CD4-positive, alpha-beta T cell treated with Interleukin-17A for 4 hours (primary cell): ENCODE measurements at places on chromosomes 1 and 21.

DNA sequence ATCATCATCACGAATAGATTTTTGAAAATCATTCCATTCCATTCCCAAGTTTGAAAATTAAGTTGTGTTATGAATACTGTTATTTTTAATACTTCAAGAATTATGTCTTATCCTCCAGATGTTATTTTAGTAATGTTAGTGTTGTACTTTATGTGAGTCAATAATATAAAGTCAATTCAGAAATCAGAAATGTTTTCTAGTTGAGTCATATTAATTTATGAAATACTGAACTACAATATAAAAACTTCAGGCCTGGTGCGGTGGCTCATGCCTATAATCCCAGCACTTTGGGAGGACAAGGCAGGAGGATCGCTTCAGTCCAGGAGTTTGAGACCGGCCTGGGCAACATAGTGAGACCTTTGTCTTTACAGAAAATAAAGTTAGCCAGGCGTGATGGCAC is 38.4 kb upstream of the GPR25 start:
- DNase-seq = no peak

DNA sequence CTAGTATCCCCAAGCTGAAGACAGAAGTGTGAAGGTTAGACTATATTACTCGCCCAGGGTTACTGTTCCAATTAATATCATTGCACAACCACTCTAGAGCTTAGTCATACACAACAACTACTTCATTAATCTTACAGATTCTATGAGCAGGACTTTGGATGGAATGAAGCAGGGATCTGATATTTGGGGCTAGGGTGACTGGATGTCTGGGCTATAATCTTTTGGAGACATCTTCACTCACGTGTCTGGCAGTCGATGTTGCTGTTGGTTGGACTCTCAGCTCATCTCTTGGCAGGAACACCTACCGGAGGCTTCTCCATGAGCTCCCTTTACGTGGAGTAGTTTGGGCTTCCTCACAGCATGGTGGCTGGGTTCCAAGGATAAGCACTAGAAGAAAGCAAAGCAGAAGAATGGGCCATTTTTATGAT is 519.2 kb upstream of the B3GALT2 start:
- DNase-seq = no peak

- DNase-seq = peak; percentile 50
Observed at GRCh38 chr1:1858382-1859086, 32.4 kb downstream of the GNB1 start.

- no peak for DNase-seq
Observed at GRCh38 chr1:45490121-45490625, 790 bp downstream of the TESK2 start.

GRCh38 chr1:222114536-222115156 is 372.8 kb upstream of the DUSP10 start:
- DNase-seq = no peak

DNA sequence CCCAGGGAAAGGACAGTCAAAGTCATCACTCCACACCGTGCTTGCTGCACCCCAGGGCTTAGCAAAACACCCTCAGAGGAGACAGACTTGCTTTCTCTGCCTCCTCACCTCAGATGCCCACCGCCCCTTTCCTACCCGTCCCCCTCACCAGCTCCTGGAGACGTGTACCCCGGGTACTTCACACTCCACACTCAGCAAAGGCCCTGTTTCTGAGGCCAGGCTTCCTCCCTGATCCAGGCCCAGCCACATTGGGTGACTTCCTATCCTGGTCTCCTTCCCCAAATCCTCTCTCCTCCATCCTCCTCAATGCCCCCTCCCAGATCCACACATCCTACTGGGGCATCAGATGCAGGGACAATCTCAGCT is 116.7 kb downstream of the DMRTB1 start:
- no peak for DNase-seq

GRCh38 chr1:211068976-211069375 is 65.0 kb downstream of the KCNH1 start:
- no peak for DNase-seq

- DNase-seq = no peak
Observed at GRCh38 chr1:187504779-187505178, 676.0 kb downstream of the PLA2G4A start.

GRCh38 chr1:245715970-245716369 is 561.2 kb downstream of the KIF26B start:
- DNase-seq = no peak

DNA sequence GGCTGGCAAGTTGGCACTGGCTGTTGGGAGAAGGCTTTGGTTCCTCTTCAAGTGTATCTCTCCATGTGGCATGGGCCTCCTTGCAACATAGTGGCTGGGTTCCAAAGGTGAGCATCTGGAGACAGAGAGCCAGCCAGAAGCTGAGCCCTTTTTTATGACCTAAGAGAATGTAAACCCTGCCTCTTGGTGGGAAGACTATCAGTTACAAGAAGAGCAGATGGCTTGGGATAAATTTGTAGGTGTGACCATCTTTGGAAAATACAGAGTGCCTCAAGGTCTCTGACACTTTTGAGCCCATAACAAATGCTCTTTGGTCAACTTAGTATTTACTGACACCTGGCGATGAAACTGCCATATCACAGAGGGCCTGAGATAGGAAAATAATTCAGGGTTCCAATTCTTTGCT is 31.4 kb upstream of the PRELP start:
- no peak for DNase-seq
